A673 (cell line): ENCODE measurements at places on chromosomes 2 and 18. TPM values are rescaled to one million over a fixed set of nuclear protein-coding genes. Genes with fewer than 3 reads are reported as not detected.

Gene CLEC4F
- total RNA-seq: 0.67 and 1.1 TPM in 2 replicates

Gene SPEG
- 8.4 and 15.7 TPM in 2 replicates for total RNA-seq

Gene PHLPP1
- total RNA-seq: 13.7 and 17.5 TPM in 2 replicates

Gene POTEJ
- total RNA-seq: not detected in 2 replicates

Gene NT5DC4
- not detected in 2 replicates for total RNA-seq

Gene GALNT5
- total RNA-seq: not detected in 2 replicates

Gene STARD6
- total RNA-seq: not detected in 2 replicates

Gene DCC
- total RNA-seq: 93.0 and 99.5 TPM in 2 replicates

Gene PELI1
- total RNA-seq: 35.1 and 36.9 TPM in 2 replicates

Gene DTYMK
- total RNA-seq: 139 TPM in 2 replicates
